SJSA1 (cell line): ENCODE measurements at places on chromosomes 11 and 22. TPM values are rescaled to one million over a fixed set of nuclear protein-coding genes. Genes with fewer than 3 reads are reported as not detected.

DNA sequence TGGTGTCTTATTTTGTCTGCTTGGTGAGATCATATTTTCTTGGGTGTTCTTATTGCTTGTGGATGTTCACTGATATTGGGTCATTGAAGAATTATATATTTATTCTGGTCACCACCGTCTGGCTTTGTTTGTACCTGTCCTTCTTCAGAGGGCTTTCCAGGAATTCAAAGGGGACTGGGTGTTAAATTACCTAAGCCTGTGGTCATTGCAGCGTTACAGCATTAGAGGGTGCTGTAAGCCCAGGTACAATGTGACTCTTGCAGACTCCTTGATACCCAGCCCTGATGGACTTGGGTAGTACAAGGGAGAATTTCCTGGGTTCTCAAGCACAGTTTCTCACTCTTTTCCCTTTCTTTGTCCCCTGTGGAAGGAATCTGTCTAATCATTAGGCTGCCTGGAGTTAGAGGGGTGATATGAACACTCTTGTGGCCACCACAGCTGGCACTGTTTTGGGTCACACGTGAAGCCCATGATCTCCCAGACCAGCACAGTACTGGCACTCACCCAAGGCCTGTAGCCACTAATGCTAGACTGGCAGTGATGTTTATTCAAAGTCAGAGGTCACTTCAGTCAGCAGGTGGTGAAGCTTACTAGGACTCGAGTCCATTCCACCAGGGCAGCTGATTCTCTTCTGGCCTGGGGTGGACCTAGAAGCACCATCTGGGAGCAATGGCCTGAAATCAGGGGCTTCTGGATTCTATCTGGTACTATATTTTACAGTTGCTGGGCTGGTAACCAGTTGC lies 56.1 kb upstream of the NARS2 start:
- H3K36me3 ChIP-seq = no peaks in the 10 kb centered on the region
- no peak for DNase-seq
- no peak overlapping the region for H3K4me3 ChIP-seq
- H3K27me3 ChIP-seq = no peaks in the 10 kb centered on the region

GRCh38 chr11:105106140-105106539 lies 33.4 kb downstream of the CARD18 start:
- no peaks in the 10 kb centered on the region for H3K27me3 ChIP-seq
- no peak overlapping the region for H3K27ac ChIP-seq
- H3K4me1 ChIP-seq = no peaks in the 10 kb centered on the region; the same call in 1 of the 2 replicates
- DNase-seq = no peak

Gene DNAJB7
- not detected in 2 replicates for total RNA-seq

GRCh38 chr11:95994329-95994728 lies 70.4 kb upstream of the MTMR2 start:
- H3K27ac ChIP-seq = no peak overlapping the region
- H3K36me3 ChIP-seq = no peaks in the 10 kb centered on the region
- no peaks in the 10 kb centered on the region for H3K27me3 ChIP-seq

Gene FOSL1
- total RNA-seq = 72.1 and 97.5 TPM in 2 replicates

- no peak for DNase-seq
- peaks cover 28% of the 10 kb centered on the region for H3K36me3 ChIP-seq
- no peak overlapping the region for H3K27ac ChIP-seq
- H3K4me1 ChIP-seq = no peaks in the 10 kb centered on the region
- no peak overlapping the region for H3K4me3 ChIP-seq
- H3K27me3 ChIP-seq = no peaks in the 10 kb centered on the region
These were observed 18.9 kb downstream of the SNAP29 start for GRCh38 chr22:20877715-20878114.
